Effector memory CD4-positive, alpha-beta T cell (primary cell): ENCODE measurements at places on chromosomes 3 and 15.
A peak's percentile ranks its signal among the peaks of the same experiment; 100 is the strongest.

GRCh38 chr3:160796813-160797164 lies 40.8 kb downstream of the PPM1L start:
- DNase-seq: no peak

- DNase-seq: no peak
Observed at GRCh38 chr3:16382845-16383244, 117.8 kb downstream of the OXNAD1 start.

DNA sequence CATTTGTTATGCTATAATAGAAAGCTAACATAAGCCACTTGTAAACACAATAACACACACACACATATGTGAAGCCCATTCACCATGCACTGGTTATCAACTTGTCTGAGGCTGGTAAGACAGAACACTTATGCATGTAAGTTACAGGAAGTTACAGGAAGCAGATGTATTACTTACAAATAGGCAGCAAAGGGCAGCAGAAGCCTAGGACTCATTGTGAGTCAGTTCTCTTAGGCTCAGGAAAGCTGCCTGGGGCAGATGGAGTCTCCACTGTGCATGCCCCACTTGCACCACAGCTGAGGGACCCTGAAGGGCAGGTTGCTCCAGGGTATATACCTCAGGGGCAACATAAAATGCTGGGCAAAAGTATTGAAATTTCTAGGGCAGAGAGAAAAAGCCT lies 748.8 kb upstream of the CCDC54 start:
- no peak for DNase-seq

- no peak for DNase-seq
Observed at GRCh38 chr3:8954938-8955763, 8.1 kb downstream of the RAD18 start.

- no peak for DNase-seq
Observed at GRCh38 chr3:57421336-57421735, 122.8 kb downstream of the DNAH12 start.

GRCh38 chr3:89300526-89300925 lies 193.1 kb downstream of the EPHA3 start:
- no peak for DNase-seq

GRCh38 chr3:32894977-32895376 lies 56.5 kb upstream of the CCR4 start:
- DNase-seq: no peak

- DNase-seq: peak; percentile 5
Observed at GRCh38 chr15:39976291-39977274, 42.7 kb downstream of the EIF2AK4 start.

DNA sequence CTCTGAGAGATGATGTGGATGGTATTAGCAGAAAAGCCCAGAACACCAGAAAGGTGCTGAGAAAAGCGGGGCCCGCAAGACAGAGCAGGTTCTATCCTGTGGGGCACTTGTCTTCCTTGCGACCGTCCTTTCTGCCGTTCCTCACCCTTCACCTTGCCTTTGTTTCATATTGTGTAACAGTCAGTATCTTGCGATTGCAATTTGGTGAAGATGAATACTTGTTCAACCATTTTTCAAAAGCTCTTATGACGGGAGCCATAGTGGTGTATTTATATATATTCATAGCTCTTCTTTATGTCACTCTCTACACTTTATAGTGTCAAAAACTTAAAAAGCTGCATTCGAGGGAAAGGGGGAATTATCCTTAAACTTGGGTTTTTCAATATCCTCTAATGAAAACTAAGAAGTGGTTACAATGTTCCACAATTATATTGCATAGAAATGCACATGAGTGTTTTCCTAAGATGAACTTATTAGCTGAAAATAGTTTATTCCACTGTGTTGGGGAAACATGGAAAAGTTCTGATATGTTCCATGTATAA lies 797 bp downstream of the MAP3K13 start:
- DNase-seq: no peak

DNA sequence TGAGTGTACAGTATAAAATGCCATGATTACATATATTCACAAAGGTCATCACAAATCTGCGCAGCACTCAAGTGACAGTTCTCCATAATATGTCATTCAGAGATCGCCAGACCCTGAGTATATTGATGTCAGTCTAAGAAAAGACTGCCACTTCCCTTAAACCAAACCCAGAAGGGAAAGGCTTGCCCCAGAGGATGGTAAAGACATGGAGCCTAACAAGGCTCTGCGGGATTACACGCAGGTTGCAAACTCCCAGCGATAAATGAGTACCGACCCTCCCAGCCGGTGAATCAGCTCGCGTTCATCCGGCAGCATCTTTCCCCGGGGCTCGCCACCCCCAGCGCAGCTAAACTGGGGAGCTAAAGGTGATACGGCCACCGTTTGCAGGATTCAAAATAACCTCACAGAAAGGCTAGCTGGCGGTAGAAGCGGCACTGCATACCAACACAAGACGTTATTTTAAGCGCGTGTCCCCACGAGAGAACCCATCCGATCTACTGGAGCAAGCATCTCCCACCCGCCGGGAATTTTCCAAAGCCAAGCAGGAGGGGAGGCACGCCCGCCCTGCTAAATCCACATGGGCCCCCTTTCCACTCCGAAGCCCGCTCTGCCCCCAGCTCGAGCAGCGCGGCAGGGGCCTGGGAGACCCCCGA lies 643 bp downstream of the MYO5A start:
- peak; percentile 7 for DNase-seq

DNA sequence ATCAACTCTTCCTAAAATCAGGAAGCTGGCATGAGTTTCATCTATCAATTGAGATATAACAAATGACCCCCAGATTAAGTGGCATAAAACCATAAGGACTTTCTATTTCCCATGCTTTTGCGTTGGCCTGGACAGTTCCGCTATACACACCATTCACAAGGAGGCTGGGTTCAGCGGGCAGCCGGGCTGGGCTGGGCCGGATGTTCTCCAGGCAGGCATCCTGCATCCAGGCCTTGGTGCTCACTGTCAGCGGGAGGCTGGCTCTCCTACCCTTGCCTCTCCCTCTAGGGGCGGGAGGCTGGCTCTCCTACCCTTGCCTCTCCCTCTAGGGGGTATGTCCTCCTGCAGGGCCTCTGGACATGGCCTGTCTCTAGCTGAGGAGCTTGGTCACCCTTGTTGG lies 266.0 kb upstream of the ARRDC4 start:
- DNase-seq: no peak

DNA sequence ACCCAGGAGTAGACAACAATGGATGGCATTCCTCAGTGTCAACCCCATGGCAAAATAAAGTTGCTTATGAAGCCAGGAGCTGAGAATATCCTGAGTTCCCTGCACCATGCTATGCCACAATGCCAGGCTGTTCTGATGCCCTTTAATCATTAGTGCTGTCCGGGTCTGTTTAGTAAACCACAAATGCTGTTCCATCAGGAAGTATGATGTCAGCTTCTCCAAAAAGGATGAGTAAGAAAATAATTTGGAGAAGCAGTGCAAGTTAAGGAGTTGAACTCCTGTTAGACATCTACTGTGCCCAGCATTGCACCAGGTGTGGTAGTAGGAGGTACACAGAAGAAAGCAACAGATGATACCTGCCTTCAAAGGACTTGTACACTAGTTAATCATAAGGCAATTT lies 67.9 kb upstream of the GUCA1C start:
- DNase-seq: no peak

- no peak for DNase-seq
Observed at GRCh38 chr3:194387926-194388418, 11.1 kb downstream of the GP5 start.

DNA sequence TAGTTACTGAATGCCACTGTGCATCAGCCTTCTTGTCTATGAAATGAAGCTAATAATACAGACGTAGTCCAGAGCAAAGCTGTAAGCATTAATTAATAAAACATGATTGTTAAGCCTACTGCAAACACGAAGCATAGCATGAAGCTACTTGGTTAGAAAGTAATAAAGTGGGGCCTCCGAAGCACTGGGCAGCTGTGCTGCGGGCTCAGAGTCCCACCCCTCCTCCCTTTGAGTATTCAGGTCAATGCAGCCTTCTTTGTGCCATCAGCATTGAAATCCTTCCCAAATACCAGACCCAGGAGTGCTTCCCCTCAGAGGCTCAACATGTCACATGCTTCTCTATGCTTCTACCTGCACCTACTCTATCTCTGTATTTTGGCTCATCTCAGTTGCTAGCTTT lies 1112.6 kb downstream of the IGSF11 start:
- no peak for DNase-seq

DNA sequence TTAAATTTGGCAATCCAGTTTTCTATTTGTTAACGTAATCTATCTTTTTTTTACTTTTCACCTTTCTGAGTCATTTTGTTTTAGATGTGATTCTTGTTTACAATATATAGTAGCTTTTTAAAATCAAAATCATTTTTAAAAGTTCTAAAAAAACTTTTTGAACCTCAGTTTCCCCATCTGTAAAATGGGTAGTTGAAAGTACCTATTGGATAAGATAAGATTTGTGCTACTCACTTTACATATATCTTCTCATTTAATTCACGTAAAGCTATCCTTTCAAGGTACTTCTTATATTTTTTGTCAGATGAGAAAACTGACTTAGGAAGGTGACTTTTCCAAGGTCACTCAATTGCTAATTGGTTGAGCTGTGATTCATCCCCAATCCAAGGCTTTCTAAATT lies 153.2 kb downstream of the EEFSEC start:
- DNase-seq: no peak

DNA sequence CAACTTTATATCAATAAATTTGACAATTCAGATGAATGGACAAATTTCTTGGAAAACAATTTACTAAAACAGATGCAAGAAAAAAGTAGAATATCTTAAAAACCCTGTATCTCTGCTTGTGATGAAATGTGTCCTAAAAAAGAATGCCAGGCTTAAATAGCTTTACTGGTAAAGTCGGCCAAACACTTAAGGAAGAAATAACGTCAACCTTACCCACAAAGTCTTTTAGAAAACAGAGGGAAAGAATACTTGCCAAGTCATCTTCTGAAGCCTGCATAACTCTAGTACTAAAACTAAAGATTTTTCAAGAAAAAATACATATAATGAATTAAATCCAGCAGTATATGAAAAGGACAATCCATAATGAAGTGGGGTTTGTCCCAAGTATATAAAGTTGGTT lies 111.1 kb downstream of the RASA2 start:
- DNase-seq: no peak

DNA sequence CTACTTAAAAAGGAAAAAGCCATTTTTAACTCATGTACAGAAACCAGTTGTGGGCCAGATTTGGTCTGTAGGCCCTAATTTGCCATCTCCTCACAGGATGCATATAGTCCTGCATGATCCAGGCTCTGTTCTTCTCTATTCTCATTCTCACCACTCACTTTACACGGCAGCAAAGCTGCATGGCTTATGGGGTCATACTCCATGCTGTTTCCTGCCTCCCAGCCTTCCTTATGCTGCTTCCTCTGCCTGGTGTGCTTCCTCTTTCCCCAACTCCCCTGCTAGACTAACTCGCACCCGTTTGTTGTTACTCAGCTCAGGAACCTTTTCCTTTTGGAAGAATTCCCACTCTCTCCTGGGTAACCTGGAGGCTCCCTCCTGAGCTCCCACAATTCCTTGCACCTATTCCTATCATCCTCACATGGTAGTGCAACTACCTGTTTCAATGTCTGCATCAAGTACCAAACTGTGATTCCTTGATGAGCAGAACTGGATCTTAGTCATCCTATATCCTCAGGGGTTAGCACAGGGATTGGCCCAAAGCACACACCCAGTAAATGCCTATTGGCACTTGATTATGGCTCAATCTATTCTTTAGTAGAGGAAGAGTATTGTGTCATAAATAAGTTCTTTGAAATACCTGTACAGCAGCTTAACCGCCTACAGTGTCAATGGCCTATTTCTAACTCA lies 172.1 kb upstream of the MITF start:
- DNase-seq: no peak

DNA sequence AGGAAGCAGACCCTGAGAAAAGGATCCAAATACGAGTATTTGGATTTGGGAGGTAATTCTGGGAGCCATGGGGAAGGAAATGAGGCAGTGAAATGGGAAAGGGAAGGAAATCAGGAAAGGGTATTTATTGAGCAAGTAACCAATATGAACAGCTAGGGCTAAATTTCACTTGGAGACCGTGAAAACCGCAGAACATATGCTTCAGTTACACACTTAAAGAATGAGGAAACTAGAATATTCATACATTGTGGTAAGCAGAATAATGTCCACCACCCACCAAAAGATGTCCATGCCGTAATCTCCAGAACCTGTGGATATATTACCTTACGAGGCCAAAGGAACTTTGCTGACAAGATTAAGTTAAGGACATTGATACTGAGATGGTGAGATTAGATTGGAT lies 63.3 kb downstream of the LRRN1 start:
- no peak for DNase-seq

GRCh38 chr3:48151807-48152427 lies 36.3 kb downstream of the CDC25A start:
- DNase-seq: no peak

- DNase-seq: no peak
Observed at GRCh38 chr3:156536524-156537316, 18.2 kb downstream of the SSR3 start.

DNA sequence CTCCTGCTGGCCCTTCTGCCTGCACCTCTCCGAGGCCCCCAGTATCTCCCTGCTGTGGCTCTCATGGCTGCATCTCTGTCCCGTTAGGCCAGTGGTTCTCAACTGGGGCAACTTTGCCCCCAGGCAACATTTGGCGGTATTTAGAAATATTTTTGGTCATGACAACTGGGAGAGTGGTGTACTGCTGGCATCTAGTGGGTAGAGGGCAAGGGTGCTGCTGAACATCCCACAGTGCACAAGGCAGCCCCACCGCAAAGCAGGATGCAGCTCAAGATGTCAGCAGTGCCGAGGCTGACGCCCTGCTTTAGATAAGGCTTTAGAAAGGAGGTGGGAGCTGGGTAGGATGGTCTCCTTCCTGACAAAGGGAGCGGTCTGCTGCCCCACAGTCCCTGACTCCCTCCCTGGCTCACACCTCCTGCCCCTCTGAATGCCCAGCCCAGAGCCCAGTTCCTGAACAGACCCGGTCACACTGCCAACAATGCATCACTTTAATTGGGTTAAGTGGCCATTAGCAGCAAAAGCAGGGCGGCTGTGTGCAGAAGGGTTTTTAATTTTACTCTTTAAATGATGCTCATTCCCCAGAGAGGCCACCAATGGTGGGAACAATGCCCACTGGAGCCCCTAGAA lies 68.8 kb upstream of the TMEM115 start:
- DNase-seq: no peak

DNA sequence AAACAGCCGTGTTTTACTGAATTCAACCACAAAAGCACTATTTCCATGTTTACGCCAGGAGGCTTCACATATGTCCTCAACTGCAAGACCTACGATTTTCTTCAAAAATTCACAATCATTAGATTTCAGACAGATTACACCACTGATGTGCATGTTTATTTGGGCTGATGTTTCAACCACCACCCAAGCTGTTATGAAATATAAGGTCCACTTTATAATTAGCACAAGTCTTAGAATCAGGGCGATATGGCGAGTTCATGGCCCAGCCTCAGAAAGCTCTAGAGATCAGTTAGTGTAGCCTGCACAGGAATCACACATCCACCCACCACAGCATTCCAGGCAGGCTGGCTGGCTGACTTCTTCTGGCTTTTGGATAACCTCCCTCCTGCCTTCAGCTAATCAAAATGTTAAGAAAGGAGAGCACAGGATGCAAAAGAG lies 15.4 kb downstream of the SH3BP5 start:
- DNase-seq: no peak

- DNase-seq: no peak
Observed at GRCh38 chr3:188241072-188241471, 87.1 kb downstream of the LPP start.
